ENCODE measurements at places on chromosomes 5 and 9. TPM values are rescaled to one million over a fixed set of nuclear protein-coding genes. Genes with fewer than 3 reads are reported as not detected.

Gene CDH18
- 0.09 TPM for polyA plus RNA-seq

Gene SHISAL2B
- polyA plus RNA-seq = not detected

Gene TRIO
- polyA plus RNA-seq = 13.2 TPM

Gene HTR1A
- polyA plus RNA-seq = not detected

Gene CNTLN
- 3.0 TPM for polyA plus RNA-seq

- no peaks in the 10 kb centered on the region for H3K36me3 ChIP-seq
- no peak overlapping the region for H3K27ac ChIP-seq
- H3K27me3 ChIP-seq = no peaks in the 10 kb centered on the region
- H3K4me3 ChIP-seq = no peak overlapping the region
- DNase-seq = peak; percentile 49
Observed at GRCh38 chr5:17132444-17133083, 84.9 kb upstream of the BASP1 start.

GRCh38 chr5:67827541-67827940 lies 388.0 kb upstream of the PIK3R1 start:
- no peak overlapping the region for H3K27ac ChIP-seq
- H3K4me3 ChIP-seq = no peak overlapping the region
- no peaks in the 10 kb centered on the region for H3K4me1 ChIP-seq
- no peaks in the 10 kb centered on the region for H3K36me3 ChIP-seq

DNA sequence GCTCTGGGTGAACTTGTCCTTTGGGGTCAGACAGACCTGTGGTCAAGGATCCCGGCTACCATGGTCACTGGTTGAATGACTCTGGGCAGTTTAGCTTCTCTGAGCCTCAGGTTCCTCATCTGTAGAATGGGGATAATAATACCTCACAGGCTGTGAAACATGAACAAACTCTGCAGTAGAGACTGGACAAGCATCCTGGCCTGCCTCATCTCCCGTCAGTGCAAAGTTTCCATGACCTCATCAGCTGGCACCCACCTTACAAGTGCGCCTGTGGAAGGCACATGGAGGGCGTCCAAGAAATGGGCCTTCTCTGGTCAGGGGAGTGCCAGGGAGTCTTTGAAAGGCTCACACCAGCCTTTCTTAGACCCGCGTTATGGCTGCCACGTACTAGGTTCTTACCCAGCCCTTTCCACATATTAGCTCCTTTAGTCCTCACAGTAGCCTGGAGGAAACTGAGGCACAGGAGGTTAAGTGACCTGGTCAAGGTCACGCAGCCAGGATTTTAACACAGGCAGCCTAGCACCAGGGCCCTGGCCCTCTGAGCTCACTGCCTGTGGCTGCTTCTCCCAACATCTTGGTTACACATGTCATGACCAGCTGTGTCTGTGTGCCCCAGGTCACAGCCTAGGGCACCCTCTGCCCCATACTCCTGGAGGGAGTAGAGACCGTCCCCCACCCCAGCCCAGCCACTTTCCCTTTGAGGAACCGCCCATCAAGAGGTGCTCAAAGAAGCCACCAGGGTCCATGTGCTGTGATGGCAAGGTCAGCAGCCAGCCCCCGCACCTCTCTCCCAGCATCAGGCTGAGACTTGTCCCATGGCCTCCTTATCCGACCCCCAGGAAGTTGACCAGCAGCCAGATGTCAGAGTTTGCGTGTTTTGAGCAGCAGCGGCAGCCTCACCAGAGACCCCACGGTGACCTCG lies 39.4 kb upstream of the RPL26L1 start:
- H3K4me1 ChIP-seq = no peaks in the 10 kb centered on the region
- H3K36me3 ChIP-seq = peaks cover 10% of the 10 kb centered on the region
- no peak overlapping the region for H3K4me3 ChIP-seq
- DNase-seq = no peak
- no peaks in the 10 kb centered on the region for H3K27me3 ChIP-seq

DNA sequence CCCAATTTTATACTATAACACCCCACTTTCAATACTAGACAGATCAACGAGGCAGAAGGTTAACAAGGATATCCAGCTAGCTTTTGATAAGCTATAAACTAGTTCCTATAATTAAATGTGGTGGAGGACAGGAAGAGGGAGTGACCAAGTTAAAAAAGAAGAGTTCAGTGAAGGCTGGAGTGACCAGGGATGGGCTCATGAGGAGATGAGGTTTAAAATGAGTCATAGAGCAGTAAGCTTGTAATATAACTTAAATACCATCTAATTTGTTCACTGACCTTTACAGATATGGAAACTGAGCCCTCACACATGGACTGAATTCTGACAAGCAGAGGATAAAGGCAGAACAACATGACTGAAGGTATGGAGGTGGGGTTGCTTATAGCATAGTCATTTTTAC lies 284.5 kb downstream of the SPATA31D1 start:
- no peak for DNase-seq
- H3K27me3 ChIP-seq = no peaks in the 10 kb centered on the region
- no peaks in the 10 kb centered on the region for H3K4me1 ChIP-seq
- H3K36me3 ChIP-seq = no peaks in the 10 kb centered on the region
- no peak overlapping the region for H3K27ac ChIP-seq

- H3K27me3 ChIP-seq = no peaks in the 10 kb centered on the region
- no peak overlapping the region for H3K27ac ChIP-seq
- H3K36me3 ChIP-seq = no peaks in the 10 kb centered on the region
- no peaks in the 10 kb centered on the region for H3K4me1 ChIP-seq
Observed at GRCh38 chr5:118325931-118326330, 662.4 kb downstream of the DTWD2 start.

- H3K27me3 ChIP-seq = no peaks in the 10 kb centered on the region
- no peaks in the 10 kb centered on the region for H3K36me3 ChIP-seq
- H3K4me1 ChIP-seq = no peaks in the 10 kb centered on the region
- H3K27ac ChIP-seq = no peak overlapping the region
Observed at GRCh38 chr5:135660826-135661575, 82.2 kb upstream of the CXCL14 start.

DNA sequence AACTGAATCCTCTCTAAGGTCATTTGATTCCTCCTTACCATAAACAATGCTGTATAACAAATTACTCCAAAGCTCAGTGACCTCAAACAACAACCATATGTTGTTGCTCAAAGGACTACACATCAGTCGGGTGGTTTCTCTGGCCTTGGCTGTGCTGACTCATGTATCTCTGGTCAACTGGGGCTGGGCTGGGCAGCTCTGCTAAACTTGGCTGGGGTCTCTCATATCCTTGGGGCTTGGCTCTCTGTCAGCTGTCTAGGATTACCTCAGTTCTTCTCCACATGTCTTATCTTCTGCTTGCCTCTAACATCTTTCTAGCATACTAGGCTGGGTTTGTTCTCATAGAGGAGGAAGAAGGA lies 86.4 kb downstream of the GALNT10 start:
- peaks cover 14% of the 10 kb centered on the region for H3K4me1 ChIP-seq
- H3K4me3 ChIP-seq = no peak overlapping the region
- H3K27ac ChIP-seq = no peak overlapping the region
- no peaks in the 10 kb centered on the region for H3K36me3 ChIP-seq
- peak; percentile 13 for DNase-seq
- no peaks in the 10 kb centered on the region for H3K27me3 ChIP-seq
